Cardiac fibroblast (primary cell): ENCODE measurements at places on chromosomes 12 and 14.
A peak's percentile ranks its signal among the peaks of the same experiment; 100 is the strongest.

DNA sequence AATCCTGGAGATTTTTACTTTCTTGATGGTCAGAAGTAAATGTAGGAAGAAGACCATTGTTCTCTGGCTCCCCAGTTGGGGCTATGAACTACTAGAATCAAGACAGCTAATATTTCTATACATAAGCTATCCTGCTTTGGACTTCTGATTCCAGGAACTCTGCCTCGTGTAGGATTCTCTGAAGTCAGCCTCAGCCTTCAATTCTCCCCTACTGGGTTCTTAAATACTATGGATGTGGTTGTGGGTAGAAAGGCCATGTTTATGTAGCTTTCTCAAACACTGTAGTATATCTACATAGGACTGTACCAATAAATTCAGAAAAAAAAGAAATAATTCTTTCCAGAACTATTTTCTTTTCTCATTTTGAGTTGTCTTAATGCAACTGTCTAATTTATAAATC is 302.5 kb downstream of the ITPR2 start:
- no peak for DNase-seq

GRCh38 chr12:32917094-32917611 is 20.6 kb upstream of the PKP2 start:
- DNase-seq = peak; percentile 60

DNA sequence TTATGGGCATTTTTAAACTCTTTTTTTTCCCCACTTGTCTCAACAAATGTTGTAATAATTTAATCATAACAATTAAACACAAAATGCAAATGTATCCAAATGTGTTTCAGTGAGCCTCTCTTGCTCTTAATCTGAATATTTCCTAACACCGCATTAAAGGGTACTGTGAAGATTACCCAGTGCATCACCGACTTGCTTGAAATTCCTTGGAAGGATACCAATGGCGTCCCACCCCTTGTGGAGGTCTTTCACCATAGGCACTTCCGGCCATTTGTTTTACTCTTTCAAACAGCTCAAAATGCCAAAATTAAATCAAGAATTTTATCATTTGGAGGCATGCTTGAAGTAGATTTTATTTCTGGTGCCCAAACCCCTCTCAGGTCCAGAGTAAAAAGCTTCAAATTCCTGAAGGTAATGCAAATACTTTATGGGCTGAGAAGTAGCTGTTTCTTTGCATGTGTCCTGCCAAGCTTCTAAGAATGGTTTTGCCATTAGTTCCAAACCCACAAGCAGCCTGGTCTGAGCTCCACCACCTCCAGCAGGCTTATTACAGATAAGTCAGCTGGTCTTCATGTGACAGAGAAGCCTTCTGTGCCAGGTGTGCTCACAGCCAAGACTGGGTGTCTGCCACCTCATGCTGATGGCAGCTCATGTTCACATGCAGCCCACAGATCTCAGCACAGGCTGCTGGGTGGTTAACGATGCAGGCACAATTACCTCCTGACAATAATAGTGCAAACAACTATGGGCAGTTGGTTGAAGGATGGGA is 16.4 kb upstream of the NUDT4 start:
- DNase-seq = no peak

GRCh38 chr14:59189091-59189785 is 771 bp downstream of the DAAM1 start:
- DNase-seq = peak; percentile 33

GRCh38 chr12:132522592-132523380 is 32.8 kb downstream of the FBRSL1 start:
- DNase-seq = no peak

DNA sequence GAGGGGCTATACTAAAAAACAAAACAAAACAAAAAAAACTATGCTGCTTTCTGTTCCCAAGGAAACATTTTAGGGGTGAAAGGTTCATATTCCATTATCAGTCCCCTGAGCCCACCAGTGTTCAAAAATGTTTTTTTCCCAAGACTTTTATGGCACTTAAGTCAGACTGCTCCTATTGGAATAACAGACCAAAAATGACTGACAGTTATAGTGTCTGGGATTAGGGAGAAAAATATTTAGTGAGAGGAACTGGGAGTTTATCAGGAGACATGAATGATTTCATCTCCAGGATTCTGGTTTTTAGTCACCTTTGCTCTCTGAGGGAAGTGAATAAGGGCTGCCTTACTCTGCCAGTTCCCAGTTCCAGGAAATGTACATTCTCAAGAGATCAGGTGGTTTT is 68.0 kb downstream of the PDE3A start:
- DNase-seq = peak; percentile 60

DNA sequence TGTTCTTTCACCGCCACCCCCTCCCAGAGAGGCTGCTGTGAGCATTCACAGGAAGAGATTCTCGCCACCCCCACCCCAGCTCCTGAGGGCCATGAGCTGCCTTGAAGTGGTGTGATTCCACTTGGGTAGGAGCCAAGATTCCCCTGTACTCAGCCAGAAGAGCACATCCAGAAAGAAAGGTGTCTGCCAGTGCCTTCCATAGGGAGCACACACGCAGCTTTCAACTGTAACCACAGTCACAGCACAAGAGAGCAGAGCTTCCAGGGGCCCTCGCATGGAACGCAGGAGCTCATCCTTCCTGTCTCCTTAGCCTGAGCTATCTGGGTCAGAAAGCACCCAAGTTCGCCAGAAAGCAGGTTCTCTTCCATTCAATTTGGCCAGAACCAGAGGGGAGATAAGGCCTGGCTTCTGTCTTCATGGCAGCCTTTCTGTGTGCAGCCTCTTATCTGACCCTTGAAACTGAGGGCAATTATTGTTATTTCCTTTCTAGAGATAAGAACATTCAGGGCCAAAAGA is 66.6 kb upstream of the SCN8A start:
- no peak for DNase-seq

- DNase-seq = no peak
Observed at GRCh38 chr14:22883173-22883976, at the start of gene REM2. TSS of gene REM2 (plus strand) at chr14:22883222. CDS start at chr14:22883288, 66 bp downstream.

DNA sequence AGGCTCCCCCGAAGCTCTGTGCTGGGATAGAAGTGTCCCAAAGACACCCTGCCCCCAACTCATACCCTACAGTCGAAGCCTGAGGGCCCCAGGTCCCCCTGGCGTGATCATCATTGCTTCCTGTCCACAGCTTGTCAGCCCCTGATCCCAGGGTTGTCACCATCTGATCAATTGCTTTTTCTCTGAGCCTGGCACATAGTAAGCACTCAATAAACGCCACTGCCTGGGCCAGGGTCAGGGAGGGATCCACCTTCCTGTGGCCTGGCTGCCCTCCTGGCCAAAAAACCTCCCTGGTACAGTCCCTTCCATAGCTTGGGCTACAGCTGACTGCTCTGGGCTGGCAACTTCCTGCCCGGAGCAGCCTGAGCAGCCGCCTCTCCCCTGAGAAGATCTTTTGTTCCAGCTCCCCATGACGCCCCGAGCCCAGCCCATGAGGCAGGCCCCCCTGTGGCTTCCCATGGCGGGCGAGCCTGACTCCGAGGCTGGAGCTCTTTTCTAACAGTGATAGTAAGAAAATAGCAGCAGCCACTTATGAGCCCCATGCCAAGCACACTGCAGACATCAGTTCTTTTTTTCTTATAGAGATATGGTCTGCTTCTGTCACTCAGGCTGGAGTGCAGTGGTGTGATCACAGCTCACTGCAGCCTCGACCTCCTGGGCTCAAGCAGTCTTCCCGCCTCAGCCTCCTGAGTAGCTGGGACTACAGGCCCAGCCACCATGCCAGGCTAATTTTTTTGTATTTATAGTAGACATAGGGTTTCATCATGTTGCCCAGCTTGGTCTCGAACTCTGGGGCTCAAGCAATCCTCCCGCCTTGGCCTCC is 6.5 kb downstream of the SH2B3 start:
- no peak for DNase-seq

GRCh38 chr12:133226690-133227089 is 9.0 kb downstream of the ANHX start:
- DNase-seq = no peak

DNA sequence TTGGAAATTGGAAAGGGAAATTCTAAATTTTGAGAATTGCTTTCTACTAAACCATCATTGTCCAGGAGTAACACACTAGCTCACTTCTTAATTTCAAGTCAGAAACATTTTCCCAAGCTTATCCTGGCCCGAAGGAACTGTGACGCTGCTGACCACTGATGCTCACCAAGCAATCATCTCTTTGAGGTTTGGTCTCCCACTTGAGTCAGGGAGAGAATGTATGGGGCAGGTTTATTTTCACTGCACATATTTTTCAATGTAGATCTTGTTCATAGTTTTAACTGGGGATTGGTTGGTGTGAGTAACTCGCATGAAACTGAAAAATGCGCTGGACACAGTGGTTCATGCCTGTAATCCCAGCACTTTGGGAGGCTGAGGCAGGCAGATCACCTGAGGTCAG is 12.9 kb upstream of the RNASE10 start:
- DNase-seq = no peak

DNA sequence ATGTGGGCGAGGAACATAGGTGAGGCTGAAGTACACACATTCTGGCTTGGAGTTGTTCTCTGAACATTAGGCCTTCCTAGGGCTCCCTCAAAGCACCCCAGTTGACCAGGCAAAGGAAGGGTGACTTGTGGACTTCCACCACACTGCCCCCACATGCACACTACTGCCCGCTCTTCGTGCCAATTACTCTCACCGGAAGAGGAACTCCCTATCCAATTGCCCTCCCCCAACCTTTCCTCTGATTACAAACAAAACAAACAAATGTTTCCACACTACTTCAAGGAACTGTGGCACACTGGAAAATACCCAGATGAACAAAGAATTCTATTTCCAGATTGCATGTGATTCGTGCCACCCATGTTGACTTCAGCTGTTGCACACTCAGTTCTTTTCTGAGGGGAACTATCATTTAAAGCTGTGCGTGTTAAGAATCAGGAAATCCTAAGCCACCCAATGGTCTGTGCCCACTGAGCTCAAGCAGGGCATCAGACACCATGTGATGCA is 139.3 kb downstream of the SSPN start:
- no peak for DNase-seq

- no peak for DNase-seq
Observed at GRCh38 chr12:122187466-122187865, 4.5 kb downstream of the LRRC43 start.
